Neural crest cell (in vitro differentiated cells): ENCODE measurements at places on chromosomes 1 and 21.

- DNase-seq: no peak
Measured at GRCh38 chr1:248306103-248306502, 2.9 kb upstream of the OR2T12 start.

DNA sequence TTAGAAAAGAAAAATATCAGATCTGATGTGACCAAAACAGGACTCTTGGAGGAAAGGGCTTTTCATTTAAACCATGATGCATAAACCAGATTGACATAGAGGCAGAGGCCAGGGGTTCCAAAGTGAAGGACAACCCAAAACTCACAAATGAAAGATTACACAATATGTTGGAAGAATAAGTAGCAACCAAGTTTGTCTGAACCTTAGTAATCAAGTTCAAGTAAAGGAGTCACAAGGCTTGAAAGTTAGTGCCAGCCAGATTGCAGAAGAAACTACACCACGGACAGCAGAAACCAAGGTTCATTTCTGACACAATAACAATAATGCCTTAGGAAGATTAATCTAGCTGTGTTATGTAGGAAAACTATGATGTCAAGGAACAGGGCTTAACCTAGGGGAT, 124.6 kb downstream of the ZC3H11B start:
- no peak for DNase-seq

- DNase-seq: no peak
Measured at GRCh38 chr1:218380125-218380977, 35.2 kb downstream of the TGFB2 start.

DNA sequence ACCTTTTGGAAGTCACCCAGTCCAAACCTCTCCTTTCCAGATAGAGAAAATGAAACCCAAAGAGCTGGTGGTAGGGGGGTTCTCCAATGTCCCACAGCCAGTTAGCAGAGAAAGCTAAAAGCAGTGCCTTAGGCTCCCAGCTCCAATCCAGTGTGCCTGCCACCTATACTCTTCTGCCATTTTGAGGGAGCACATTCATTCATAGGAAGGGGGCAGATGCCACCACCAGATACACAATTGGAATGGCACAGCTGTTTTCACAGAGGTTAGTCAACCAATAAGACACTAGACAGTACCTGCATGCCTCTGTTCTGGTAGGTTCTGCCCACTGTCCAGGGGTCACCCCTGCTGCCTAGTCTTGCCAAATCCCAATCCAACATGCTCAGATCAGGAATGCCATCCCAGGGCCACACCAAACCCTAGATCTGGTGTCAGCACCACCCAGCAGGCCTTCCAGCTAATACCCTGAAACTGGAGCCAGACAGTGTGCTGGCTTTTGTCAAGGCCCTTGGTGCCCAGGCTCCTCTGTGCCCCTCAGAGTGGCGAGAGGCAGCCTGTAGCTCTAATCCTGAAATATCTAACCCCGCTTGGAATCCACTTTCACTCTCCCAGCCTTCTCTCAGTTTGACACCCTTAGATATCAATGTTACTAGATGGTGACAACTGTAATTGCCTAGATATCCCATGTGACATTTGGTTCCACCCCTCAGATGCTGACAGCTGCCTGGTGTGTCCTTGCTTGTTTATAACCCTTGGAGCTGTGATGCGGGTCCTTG, 178.6 kb downstream of the TGFBR3 start:
- DNase-seq: no peak

GRCh38 chr1:51491166-51491981, 27.7 kb downstream of the EPS15 start:
- no peak for DNase-seq
